Breast epithelium (tissue), 4 donors: ENCODE measurements at places on chromosomes 4 and X.

DNA sequence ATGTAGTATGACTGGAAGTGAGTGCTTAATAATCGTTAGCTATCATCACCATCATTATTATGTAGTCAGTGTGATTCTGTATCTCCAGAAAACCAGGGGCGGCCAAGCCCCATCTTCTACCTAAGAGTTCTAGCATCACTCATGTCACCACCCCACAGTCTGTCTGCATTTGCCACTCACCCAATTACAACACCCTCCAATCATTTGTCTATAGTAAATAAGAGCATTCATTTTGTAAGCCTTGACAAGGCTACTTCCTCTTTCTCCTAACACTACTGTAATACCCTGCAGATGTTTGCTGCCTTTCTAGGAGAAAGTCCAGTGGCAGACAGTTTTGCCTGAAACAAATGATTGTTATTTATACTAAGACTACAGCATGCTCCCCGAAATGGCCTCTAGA, 15.8 kb upstream of the IL21 start:
- no peak for DNase-seq

GRCh38 chr4:7867701-7868435, 71.8 kb downstream of the AFAP1 start:
- no peak for DNase-seq

GRCh38 chr4:20172070-20172760, 79.5 kb upstream of the SLIT2 start:
- DNase-seq, result no peak

DNA sequence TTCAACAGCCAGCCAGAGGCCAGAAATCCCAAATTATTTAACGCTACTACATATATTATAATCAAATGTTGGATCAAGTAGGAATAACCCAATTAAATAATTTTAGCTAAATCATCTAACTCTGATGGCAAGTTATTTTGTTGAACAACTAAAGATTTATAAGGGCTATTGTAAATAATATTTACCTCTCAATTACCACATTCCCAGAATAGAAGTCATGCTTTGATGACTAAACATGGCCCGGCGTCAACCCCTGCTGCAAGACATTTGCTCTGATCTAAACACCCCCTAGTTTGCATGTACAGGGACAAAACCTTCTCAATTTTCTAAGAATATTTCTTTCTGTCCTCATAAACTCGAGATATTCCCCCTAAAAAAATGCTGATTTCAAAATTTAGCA, 14.2 kb downstream of the VEGFC start:
- no peak for DNase-seq
